NCI-H1694 (cell line): ENCODE measurements at places on chromosomes 7 and 10.

GRCh38 chr10:45282061-45282460 lies 33.3 kb downstream of the OR13A1 start:
- DNase-seq: no peak

- DNase-seq: no peak
These were observed 39.2 kb downstream of the ENO4 start for GRCh38 chr10:116888380-116889055.

DNA sequence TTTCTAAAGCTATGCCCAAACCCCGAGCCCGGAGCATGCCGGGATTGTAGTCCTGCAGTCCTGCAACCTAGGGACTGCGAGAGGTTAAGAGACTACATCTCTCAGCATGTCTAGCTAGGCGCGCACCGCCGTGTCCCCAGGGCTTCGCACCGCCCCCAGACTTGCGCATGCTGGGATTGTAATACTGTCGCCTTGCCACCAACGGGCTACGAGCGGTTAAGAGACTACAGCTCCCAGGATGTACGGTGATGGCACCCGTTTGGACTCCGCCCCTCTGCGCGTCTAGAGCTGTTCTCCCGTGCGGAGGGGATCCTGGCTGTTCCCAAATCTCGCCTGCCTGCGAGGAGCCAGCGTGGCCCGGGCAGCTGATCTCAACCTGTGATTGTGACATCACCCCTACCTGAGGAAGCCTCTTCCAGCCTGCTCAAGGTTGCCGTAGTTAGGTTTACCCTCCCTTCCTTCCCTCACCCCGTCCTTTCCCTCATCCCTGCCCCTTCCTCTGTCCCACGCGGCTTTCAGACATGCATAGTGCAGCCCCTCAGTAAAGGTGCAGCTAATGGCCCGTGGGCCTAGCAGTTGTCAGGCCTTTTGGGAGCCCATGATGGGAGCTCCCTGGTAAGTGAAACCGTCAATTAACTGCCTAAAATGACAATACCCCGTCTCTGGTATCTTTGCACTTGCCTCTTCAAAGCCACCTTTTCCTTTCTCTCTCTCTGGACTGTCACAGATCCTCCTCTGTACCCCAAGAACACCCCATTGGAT lies 6.3 kb upstream of the ZNF736 start:
- peak; percentile 44 for DNase-seq

DNA sequence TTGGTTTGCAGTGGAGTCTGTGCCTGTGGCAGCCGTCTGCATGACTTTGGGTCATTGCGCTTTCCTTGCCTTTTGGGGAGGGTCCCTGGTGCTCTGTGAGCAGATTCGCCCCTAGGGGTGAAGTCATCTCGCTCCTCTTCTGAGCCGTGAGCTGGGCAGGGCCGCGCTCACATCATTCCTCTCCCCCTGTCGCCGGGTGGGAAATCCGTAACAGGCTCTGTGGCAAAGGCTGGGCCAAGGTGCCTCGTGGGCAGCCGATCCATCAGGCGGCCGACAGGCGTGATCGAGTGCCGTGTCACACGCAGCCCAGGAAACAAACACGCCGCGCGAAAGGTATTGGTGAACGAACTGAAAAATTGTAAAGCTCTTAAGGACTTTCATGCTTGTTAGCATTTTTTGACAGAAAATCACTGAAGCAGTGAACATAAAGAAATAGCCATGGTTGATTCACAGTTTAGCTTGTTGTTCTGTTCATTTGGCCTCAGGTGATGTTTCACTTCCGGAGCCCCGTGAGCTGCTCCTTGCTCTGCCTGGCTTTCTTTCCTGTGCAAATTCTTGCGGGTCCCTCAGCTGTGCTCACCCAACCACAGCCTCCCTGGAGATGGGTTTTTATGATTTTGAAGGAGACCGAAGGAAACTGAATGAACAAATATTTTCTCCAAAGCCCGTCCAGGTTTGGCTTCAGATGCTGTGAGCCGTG lies 122.1 kb downstream of the NKX6-2 start:
- DNase-seq: no peak

DNA sequence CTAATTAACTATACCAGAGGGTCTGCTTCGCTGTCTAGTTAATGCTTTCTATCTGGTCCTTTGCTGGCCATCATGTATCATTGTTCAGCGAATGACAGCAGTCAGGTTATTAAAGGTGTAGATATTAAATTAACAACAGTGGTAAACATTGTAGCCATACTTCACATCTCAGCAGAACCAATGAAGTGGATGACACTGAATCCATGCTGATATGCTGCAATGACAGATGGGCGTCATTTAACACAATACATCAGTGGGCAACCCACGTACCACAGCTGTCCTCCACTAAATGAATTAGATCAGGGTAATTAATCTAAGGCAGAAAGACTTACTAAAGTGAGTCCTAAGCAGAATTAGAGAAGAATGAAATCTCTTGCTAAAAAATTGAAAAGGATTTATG lies 767.2 kb downstream of the NXPH1 start:
- DNase-seq: peak; percentile 80

DNA sequence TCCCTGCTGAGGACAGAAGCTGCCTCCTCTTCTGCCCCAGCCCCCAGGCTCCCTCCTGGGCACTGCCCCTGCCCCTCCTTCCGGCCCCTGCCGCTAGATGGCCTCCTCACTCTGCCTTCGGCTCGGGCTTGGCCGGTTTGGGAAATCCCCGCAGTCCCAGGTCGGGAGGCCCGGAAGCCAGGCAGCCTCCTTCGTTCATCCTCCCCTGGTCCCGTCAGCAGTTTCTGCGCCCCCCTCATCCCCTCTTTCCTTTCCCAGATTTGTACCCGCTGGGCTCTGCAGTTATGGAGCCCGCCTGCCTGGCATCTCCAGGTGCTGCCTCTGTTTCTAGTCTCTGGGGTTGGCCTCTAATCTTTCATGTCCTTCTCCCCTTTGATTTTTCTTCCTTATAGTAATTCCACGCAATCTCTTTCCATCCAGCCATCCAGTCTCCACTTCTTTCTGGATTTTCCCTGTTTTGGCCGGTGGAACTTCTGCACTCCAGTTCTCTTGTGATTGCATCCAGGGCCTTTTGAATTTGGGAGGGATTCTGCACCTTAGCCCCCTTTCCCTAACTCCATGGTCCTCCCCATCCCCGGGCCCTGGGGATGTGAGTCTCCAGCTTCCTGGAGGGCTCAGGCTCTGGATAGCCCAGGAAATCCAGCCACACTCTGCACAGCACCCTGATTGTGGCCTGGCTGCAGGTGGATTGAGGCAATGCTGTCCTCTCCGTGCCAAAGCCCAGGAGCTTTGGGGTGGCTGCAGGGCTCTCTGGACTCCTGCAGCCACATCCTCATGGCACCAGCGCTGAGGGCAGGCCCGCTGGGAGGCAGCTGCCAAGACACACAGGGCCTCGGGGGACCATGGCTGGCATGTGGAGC lies 3.3 kb upstream of the SHH start:
- no peak for DNase-seq

- DNase-seq: no peak
These were observed 770.2 kb downstream of the GRID1 start for GRCh38 chr10:85596389-85596788.

- peak; percentile 76 for DNase-seq
These were observed 12.3 kb downstream of the STX1A start for GRCh38 chr7:73707045-73707631.

DNA sequence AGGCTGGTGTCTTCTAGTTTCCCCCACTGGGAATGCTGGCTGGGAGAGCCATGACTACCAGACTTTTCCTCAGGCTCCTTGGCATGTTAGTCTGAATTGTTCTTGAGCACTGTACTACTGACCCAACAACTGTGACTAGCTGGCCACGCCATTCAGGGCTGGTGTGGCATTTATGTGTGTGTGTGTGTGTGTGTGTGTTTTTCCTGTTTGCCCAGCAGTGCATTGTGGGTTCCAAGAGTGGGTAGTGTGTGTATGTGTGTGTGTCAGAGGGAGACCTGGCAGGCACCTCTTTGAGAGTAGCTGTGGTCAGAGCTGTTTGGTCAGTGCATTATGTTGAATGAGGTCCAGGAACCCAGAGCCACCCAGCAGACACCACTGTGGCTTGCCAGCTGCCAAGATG lies 9.2 kb downstream of the PCBD1 start:
- DNase-seq: no peak

- DNase-seq: no peak
These were observed 1.6 kb upstream of the KNDC1 start for GRCh38 chr10:133158437-133158755.

GRCh38 chr7:79504607-79505389 lies 51.3 kb upstream of the MAGI2 start:
- peak; percentile 7 for DNase-seq

DNA sequence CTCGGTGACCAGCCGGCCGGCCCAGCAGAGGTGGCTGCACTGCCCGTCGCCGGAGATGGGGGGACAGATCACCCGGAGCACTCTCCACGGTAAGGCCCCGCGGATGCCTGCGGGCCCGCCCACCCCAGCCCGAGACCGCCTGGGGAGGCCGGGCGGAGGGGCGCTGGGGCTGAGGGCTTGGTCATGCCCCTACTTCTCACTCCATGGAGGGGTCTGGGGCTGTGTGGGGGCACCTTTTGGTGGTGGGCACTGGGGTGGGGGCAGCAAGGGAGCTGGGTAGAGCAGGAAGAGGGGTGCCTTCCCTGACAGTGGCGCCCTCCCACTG lies 61.8 kb downstream of the NEURL1 start:
- DNase-seq: no peak

GRCh38 chr10:12960334-12960898 lies 41.1 kb downstream of the CCDC3 start:
- DNase-seq: no peak

DNA sequence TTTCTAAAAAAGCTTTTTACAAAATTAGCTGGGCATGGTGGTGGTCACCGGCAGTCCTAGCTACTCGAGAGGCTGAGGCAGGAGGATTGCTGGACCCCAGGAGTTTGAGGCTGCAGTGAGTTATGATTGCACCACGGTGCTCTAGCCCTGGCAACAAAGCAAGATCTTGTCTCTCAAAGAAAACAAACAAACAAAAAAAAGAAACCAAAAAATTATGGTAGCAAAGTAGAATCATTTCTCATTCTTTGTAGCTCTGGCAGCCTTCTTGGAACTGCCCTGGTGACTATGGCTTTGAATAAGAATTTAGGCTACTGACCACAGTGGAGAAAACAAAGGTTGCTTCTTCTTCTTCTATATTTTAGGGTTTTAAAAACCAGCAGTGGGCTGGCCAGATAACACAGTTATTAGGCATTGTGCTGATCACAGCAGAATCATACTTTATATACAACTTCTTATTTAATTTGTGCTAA lies 41.9 kb upstream of the PRKAR2B start:
- DNase-seq: no peak

GRCh38 chr10:21926949-21927348 lies 76.6 kb downstream of the DNAJC1 start:
- DNase-seq: no peak

GRCh38 chr7:96599288-96599936 lies 110.2 kb downstream of the SEM1 start:
- DNase-seq: no peak

GRCh38 chr10:6020826-6021225 lies 41.3 kb downstream of the IL2RA start:
- no peak for DNase-seq

GRCh38 chr7:5634107-5634950 lies 147.1 kb downstream of the RNF216 start:
- no peak for DNase-seq

DNA sequence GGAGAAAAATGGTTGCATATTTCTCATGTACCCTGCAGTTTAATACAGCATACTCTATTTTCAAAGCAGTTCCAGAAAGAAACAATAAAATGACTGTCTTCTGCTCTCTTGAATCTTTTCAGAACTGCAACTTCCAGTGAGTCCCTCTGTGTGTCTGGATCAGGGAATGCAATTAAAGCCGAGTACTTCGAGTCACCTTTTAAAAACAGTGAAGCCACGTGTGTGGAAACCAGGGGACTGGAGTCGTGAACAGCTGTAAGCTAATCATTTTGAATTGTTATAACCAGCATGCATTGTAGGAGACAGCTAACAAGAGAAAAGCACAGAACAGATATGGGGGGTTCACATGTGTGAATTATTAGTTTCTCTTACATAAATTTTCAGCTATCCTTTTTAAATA lies 109.1 kb downstream of the CPED1 start:
- DNase-seq: no peak

DNA sequence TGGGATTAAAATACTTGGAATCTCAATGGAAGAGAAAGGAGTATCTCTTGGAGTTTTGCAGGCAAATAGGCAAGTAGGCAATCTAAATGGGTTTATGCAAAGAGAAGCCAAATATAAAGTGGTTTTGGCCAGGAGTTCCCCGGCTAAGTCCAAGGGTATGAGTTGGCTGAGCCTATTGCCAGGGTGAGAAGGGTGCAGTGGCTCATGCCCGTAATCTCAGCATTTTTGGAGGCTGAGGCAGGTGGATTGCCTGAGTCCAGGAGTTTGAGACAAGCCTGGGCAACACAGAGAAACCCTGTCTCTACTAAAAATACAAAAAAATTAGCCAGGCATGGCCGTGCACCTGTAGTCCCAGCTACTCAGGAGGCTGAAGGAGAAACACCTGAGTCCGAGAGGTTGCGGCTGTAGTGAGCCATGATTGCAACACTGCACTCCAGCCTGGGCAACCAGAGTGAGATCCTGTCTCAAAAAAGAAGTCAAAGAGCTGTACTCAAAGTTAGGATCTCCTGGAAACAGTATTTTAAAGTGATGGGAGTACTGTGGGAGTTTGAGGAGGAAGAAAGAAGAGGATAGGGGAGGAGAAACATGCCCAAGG lies 130.4 kb upstream of the RAB18 start:
- DNase-seq: no peak

DNA sequence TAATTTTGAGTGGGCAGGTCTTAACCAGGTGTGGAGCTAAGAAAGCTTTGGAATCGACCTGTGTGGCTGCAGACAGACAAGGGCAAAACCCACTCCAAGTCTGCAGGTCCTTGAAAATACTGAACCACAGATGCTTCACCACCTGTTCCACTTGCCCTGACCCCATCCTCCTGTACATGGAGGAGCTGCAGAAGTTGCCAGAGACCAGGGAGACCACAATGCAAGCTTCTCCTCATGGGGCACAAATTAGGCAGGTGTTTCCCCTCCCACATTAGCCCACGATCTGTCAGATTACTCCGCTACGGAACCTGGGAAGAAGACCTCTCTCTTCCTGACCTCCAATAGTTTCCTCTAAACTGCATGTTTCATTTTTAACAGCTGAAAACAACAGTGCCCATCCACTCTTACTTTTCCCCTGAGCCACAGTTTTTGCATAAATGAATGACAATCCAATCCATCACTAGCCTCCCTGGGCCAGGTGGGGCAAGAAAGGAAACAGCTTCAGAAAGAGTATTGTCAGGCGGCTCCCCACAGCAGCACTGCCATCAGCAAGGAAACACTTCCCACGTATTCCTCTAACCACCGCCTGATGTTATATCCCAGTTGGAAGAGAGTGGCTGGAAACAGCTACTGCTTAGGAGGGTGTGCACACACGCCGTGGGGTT lies 141.6 kb downstream of the PRKAG2 start:
- no peak for DNase-seq

DNA sequence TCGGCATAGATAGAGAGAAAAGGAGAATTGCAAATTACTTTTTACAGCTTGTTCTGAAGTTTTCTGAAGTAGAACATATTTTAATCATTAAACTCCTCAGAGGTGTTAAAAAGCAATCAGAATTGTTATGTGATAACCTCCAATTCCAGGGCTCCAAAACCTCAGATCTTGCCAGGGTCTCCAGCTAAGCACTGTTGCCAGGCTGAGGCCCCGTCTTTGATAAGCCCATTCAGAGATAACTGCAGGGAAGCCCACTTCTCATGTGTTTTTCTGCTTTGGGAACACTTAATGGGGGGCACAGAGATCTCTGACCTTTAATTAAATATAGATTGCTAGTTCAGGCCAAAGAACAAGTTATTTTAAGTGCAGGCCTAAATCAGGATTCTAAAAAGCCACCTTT lies 40.4 kb downstream of the GFRA1 start:
- DNase-seq: no peak
